ENCODE measurements at places on chromosomes 1 and 21. TPM values are rescaled to one million over a fixed set of nuclear protein-coding genes. Genes with fewer than 3 reads are reported as not detected.

The SPRR3 gene
- not detected for total RNA-seq

The PMVK gene
- total RNA-seq: 30.7 TPM

The PPM1J gene
- total RNA-seq: 0.69 TPM

The TAL1 gene
- total RNA-seq: 2.1 TPM

The ROR1 gene
- 11.3 TPM for total RNA-seq

The LPGAT1 gene
- total RNA-seq: 73.2 TPM

The OR2T29 gene
- total RNA-seq: not detected

The ATP1A4 gene
- not detected for total RNA-seq

The C1orf87 gene
- total RNA-seq: not detected

The NMNAT2 gene
- 76.4 TPM for total RNA-seq

The ZMPSTE24 gene
- total RNA-seq: 32.8 TPM

- DNase-seq: no peak
- no peak overlapping the region for H3K27ac ChIP-seq
- no peak overlapping the region for H3K4me3 ChIP-seq
- H3K4me1 ChIP-seq: peaks cover 4% of the 10 kb centered on the region
These were observed 3.9 kb upstream of the RBM15 start for GRCh38 chr1:110335265-110335664.

DNA sequence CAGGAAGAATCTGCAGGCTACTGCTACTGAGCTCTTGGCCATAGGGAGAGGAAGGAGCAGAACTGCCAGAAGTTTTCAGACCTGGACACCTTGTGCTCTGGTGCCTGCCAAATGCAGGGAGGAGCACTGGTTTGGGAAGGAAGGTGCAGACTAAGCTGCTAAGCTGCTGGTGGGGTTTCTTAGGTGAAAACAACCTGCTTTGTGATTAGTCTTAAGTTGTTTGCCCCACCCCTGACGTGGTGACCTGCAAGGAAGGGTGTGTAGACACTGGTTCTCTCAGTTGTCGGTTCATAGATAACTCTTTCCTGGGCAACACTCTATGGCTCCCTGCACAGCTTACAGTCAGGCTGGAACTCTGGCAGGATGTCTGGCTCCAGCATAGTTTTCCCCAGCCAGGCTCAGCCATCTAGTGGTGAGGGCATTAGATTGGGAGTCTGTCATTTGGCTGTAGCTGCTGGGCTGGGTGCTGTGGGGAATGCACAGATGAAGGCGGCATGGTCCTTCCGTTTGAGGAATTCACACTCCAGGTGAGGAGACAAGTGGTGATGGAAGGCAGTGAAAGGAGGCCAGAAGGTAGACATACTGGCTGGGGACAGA is 10.3 kb upstream of the S100A10 start:
- H3K4me3 ChIP-seq: no peak overlapping the region
- DNase-seq: no peak
- peaks cover 7% of the 10 kb centered on the region for H3K27me3 ChIP-seq
- H3K36me3 ChIP-seq: no peaks in the 10 kb centered on the region

DNA sequence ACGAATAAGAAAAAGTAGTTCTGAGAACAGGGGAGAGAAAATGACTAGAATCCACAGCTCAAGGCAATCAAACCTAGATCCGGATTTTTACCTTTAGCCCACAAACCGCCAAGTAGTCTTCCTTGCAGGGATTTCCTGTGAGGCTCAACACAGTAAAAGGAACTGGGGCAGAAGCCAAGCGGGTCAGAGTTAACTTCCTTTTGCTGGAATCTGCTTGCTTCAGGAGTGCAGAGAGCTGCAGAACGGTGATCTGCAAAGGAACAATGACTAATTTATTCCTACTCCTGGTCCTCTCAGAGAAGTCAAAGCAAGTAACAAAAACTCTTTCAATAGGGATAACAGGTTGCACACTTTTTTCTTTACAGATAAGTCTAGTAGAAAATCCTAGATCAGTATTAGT is 53.4 kb downstream of the UBR4 start:
- H3K27me3 ChIP-seq: peaks cover 1% of the 10 kb centered on the region
- H3K4me1 ChIP-seq: no peaks in the 10 kb centered on the region
- no peak overlapping the region for H3K27ac ChIP-seq
- H3K36me3 ChIP-seq: peaks cover 4% of the 10 kb centered on the region
- no peak for DNase-seq

GRCh38 chr1:163410073-163410999 is 88.6 kb downstream of the NUF2 start:
- no peak overlapping the region for H3K27ac ChIP-seq
- no peaks in the 10 kb centered on the region for H3K36me3 ChIP-seq
- peaks cover 3% of the 10 kb centered on the region for H3K4me1 ChIP-seq
- H3K27me3 ChIP-seq: peaks cover 3% of the 10 kb centered on the region
- DNase-seq: peak; percentile 72

GRCh38 chr1:48005253-48006117 is 8.3 kb upstream of the TRABD2B start:
- no peaks in the 10 kb centered on the region for H3K36me3 ChIP-seq
- no peak for DNase-seq

DNA sequence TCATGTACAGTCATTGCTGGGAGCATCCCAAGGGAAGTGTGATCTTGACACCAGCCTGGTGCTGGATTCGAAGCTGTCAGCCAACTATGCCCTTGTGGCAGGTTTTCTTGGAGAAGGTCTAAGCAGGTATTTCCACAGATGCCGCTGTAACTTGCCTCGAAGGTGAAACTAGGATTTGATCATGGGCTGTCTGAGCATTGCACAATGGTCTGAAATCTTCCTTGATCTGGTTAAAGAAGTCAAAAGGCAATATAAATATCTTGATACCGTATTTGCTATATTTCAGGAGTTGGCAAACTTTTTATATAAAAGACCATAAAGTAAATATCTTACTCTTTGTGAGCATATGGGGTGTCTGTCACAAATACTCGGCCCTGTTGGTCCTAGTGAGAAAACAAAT is 206.8 kb downstream of the LYPLAL1 start:
- H3K36me3 ChIP-seq: peaks cover 5% of the 10 kb centered on the region
- H3K4me1 ChIP-seq: no peaks in the 10 kb centered on the region
- H3K4me3 ChIP-seq: no peak overlapping the region
- no peak overlapping the region for H3K27ac ChIP-seq
- no peaks in the 10 kb centered on the region for H3K27me3 ChIP-seq

DNA sequence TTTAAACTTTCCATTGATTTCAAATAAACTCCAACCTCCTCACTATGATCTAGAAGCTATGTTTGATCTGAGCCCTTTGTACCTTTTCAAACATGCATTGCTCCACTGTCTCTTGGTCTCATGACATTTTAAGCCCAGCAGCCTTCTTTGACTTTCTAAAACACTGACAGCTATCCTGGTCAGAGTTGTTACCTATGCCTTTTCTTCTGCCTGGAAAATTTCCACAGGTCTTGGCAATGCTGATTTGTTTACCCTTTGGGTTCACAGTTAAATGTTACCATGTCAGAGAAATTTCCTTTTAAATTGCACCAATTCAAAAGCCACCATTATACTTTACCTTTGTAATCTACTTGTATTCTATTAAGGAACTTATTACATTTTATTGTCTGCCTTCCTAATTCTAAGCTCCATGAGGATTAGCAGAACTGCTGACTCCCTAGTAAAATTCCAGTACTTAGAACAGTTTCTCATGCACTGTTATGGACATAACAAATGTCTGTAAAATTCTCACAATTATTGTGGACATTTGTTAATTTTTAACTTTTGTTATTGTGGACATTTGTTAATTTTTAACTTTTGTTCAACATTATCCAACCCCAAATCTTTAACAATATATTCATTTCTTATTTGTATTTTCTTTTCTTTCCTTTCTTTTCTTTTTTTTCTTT is 1064.4 kb downstream of the NCAM2 start:
- H3K27ac ChIP-seq: no peak overlapping the region
- no peak for DNase-seq
- no peaks in the 10 kb centered on the region for H3K36me3 ChIP-seq
- no peaks in the 10 kb centered on the region for H3K4me1 ChIP-seq

DNA sequence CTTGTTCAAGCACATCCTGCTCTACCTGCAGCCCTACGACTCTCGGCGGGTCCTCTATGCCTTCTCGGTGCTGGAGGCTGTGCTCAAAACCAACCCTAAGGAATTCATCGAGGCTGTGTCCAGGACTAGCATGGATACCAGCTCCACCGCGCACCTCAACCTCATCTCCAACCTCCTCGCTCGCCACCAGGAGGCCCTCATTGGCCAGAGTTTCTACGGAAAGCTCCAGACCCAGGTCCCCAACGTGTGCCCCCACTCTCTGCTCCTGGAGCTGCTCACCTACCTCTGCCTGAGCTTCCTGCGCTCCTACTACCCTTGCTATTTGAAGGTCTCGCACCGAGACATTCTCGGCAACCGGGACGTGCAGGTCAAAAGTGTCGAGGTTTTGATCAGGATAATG is 74.3 kb upstream of the MORC3 start:
- H3K27ac ChIP-seq: no peak overlapping the region
- H3K4me1 ChIP-seq: peaks cover 8% of the 10 kb centered on the region
- peaks cover 2% of the 10 kb centered on the region for H3K27me3 ChIP-seq
- peaks cover 14% of the 10 kb centered on the region for H3K36me3 ChIP-seq
- no peak overlapping the region for H3K4me3 ChIP-seq

DNA sequence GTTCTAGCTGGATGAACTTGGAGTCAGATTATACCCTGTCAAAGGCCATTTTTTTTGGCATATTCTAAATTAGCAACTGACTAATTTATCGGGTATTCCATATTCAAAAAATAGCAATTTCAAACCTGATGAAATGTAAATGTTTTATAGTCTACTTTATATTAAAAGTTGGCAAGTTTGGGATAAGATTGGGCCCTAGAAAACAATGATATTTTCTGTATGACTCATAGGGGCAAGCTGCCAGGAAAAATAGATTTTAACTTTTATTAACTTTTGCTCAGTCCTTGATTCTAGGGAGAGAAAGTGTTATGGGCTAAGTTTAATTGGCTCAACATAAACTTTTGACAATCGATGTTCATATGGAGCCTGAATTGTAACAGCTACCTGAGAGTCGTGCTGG is 576.9 kb upstream of the B3GALT2 start:
- H3K4me1 ChIP-seq: no peaks in the 10 kb centered on the region
- H3K27ac ChIP-seq: no peak overlapping the region
- no peak for DNase-seq
- H3K4me3 ChIP-seq: no peak overlapping the region
